Smooth muscle cell of trachea (primary cell): ENCODE measurements at places on chromosomes 5 and 9. TPM values are rescaled to one million over a fixed set of nuclear protein-coding genes. Genes with fewer than 3 reads are reported as not detected.

Gene ATOSB
- total RNA-seq: 21.8 and 26.5 TPM in 2 replicates

Gene CAMK4
- total RNA-seq: 3.5 and 6.4 TPM in 2 replicates

Gene DEPDC1B
- 1.7 and 7.4 TPM in 2 replicates for total RNA-seq

Gene CFAP77
- total RNA-seq: not detected in 2 replicates

Gene ZNF300
- total RNA-seq: 5.1 and 14.1 TPM in 2 replicates
